ENCODE measurements at places on chromosomes 16 and 17.

DNA sequence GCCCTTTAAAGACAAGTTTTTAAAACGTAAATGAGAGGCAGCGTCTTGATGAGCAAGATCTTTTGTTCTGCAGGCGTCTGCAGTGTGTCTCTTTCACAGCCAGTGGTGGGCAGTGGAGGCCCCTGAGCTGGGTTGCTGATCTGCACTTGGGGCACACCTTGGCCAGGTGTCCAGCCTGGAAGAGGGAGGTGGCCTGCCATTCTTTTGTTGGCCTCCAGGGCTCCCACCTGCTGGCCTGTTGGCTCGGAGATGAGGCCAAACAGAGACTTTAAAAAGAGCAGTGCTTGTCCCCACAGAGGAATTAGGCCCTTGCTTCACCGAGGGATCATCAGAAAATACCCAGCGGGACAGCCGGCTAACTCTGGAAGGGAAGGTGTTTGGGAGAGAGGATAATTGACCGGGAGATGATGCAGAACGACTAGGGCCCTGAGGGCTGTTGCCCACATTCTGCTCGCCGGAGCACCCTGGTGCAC lies 145.9 kb upstream of the PLCG2 start:
- DNase-seq: no peak

DNA sequence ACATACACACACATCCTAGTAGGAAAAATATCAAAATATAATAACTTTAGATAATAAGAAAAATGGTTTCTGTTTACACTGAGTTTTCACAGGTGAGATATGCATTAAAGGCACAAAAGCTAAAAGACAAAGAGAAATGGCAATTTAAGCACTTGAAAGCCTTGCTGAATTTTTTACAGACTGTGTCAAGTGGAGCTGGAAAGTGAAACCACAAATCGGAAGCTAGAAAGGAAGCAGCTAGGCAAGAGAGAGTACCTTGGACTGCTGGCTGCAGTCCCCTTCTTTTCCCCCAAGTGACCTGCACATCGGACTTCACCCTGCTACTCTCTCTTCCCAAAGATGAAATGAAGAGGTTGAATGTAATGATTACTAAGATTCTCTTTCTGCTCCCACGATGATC lies 135.1 kb downstream of the CDH13 start:
- DNase-seq: no peak

GRCh38 chr17:76152591-76152990 lies 11.5 kb upstream of the FOXJ1 start:
- DNase-seq: no peak

- DNase-seq: no peak
Measured at GRCh38 chr16:56669005-56669839, at the start of gene MT1H. Gene MT1H, plus strand, starts transcription at chr16:56669814. Its CDS starts 71 bp downstream, at chr16:56669885.

DNA sequence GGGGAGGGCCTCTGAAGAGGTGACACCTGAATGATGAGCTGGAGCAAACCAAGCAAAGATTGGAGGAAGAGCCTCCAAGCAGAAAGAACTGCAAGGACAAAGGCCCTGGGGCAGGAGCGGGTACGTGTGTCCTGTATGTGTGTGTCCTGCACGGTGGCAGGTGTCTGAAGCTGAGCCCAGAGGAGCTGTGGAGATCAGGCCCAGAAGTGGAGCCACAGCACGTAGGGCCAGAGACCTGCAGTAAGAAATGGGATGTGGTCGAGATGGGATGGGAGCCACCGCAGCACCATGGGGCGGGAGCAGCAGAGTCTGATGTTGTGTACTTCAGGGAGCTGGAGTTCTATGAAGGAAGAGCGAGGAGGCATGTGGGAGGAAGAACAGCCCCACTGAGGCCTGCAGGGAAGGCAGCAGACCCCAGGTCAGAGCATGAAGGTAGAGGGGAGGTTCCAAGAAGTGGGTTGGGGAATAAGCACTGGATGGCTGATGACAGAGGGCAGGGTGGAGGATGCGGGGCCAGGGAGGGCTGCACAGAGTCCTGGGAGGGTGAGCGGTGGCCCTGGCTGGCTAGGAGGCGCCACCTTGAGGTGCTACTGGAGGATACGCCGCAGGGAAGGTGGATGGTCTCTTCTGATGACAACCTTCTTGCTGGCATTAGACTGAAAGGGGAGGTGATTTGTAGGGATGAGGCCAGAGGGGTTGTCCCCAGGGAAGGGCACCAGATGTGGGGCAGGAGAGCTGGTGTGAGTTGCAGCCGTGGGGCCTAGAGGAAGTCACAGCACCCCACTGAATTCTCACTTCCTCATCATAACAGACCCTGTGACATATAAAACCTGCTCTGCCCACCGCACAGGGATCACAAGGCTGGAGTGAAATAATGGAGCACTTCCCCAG lies 10.6 kb upstream of the CETP start:
- DNase-seq: no peak

- DNase-seq: no peak
Measured at GRCh38 chr16:4244254-4245076, 2.6 kb upstream of the SRL start.

GRCh38 chr17:47776330-47777197 lies 43.5 kb downstream of the TBX21 start:
- DNase-seq: no peak

DNA sequence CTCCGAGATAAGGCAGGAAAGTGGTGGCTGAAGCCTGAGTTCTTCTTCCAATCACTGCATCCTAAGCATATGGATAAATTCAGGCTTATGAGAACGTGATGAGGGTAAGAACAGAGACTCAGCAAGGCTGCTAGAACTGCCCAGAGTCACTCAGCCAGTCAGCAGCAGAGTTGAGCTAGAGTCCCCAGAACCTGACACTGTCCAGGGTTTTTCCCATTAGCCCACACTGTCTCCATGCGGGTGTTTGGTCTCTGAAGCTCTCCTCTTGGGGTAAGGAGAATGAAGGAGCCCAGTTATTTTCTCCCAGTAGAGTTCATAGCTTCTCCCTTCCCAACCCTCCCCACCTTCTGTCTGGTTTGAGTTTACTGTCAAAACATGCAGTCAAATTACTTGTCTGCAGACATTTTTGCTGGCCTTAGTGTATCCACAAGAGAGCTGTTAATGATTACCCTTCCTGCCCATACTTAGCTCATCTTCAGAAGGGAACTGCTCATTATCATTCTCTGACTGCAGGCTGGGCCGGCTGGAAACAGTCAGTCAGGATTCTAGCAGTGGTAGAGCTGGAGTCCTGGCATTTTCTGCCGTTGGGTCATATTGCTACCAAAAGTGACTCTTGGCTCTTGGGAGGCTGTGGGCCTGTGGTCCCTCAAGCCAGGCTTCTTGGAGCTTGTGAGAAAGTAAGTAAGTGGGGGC lies 460.0 kb downstream of the HS3ST3B1 start:
- no peak for DNase-seq

DNA sequence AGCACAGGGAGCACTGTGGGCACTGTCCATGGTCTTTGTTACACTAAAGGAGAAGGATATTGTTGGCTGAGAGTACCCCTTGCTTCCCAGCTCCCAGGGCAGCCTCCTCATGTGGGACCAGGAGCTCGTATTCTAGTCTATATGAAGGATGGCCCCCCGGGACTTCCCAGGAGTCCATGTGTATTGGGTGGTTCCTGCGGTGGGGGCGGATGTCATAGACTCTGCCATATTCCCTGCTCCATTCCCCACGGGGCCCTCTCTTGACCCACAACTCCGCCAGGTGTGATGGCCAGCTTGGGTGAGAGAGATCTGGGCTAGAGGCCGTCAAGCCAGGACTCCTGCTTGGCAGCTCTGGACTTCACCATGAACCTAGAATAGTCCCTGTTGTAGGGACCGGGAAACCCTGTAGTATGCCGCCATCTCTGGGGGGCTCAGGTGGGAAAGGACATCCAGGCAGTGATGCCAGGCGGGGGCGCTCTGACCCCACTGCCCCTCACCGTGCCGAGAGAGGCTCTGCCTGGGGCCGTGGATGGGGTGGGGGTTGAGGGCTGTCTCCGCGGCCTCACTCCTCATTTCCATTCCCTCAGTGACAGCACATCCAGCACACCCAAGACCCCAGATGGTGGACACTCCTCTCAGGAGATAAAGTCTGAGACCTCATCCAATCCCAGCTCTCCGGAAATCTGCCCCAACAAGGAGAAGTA lies 37.8 kb downstream of the OR1D5 start:
- no peak for DNase-seq

DNA sequence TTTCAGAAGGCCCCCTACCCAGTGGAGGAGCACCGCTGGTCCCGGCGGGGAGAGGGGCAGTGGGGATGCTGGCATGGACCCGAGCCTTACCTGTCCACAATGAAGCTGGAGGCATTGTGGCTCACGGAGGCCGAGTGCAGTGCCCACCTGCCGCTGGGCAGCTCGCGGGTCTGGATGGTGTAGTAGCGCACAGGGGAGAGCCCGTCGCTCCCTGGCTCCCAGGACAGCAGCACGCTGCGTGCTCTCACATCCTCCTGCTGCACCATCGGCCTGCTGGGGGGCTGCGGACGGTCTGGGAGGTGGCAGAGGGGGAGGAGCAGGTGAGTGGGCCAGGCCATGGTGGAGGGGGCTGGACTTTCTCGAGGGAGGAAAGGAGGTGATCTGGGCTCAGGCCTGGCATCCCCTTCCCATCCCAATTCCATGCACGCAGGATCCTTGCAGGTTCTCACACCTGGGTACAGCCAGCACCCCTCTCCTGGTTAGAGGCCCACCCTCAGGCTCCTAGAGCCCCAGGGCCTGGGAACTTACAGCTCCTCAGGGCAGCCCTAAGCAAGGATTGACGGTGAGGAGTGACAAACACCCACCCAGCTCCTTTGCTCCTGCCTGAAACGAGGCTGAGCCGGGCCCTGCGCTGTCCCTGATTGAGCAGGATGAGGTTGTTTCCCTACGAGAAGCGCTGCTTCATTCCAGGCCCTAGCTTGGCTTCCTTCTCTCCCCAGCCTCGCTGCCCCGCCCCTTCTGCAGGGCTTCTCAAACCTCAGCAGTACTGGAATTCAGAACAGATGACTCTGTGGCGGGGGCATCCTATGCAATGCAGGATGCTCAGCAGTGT lies 76.2 kb upstream of the CDC42EP4 start:
- DNase-seq: no peak

- peak; percentile 18 for DNase-seq
Measured at GRCh38 chr17:45311760-45312476, 4.9 kb downstream of the MAP3K14 start.

GRCh38 chr17:38333635-38334295 lies 10.0 kb downstream of the GPR179 start:
- DNase-seq: no peak

GRCh38 chr17:63850401-63850800 lies 7.9 kb upstream of the SMARCD2 start:
- no peak for DNase-seq

GRCh38 chr17:65509032-65509431 lies 52.4 kb downstream of the AXIN2 start:
- DNase-seq: no peak

GRCh38 chr17:45800816-45801215 lies 16.7 kb downstream of the CRHR1 start:
- no peak for DNase-seq

DNA sequence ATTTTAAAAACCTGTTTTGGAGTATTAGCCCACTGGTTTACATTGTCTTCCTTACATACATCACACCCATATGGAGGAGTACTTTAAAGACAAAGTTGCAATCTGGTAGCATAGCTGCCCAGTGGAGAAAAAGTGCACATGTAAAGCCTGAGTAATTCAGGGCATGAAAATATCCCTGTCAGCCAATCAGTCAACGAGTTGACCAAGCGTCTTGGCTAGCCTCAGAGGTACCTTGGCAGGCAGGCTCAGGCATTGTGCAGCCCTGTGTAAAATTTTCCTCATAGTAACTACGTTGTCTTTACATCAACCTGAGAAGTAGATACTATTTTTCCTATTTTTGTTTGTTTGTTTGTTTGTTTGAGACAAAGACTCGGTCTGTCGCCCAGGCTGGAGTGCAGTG lies 339.0 kb downstream of the CDH13 start:
- DNase-seq: no peak

GRCh38 chr17:50661795-50662391 lies 27.2 kb downstream of the ABCC3 start:
- no peak for DNase-seq

DNA sequence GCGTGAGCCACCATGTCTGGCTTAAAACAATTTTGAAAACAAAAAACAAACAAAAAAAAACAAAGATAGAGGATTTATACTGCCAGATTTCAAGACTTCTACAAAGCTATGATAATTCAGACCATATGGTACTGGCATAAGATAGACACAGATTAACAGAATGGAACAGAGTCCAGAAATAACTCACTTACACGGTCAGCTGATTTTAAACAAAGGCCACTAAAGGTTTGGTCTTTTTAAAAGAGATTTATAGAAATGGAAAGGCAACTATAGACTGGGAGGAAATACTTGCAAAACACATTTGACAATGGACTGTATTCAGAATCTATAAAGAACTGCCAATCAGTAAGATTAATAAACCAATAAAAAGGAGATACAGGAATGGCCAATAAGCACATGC lies 48.6 kb upstream of the MNT start:
- no peak for DNase-seq

- no peak for DNase-seq
Measured at GRCh38 chr16:472199-472504, 46.7 kb downstream of the RAB11FIP3 start.

DNA sequence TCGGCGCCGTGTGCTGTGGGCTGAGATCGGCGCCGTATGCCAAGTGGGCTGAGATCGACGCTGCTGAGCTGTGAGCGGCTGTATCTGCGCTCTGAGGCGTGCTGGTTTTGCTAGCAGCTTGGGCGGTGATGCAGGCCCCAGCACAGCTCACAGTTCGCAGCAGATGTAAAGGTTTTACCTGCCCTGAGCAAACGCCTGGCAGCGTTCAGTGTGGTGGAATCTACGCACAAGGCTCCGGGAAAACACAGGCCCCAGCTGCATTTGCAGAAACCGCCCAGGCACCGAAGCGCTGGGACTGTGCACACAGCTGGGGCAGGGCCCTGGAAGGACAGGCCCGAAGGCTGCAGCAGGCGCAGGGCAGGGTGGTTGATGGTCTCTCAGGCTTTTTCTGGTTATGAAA lies 8.0 kb upstream of the ZNF469 start:
- DNase-seq: no peak

DNA sequence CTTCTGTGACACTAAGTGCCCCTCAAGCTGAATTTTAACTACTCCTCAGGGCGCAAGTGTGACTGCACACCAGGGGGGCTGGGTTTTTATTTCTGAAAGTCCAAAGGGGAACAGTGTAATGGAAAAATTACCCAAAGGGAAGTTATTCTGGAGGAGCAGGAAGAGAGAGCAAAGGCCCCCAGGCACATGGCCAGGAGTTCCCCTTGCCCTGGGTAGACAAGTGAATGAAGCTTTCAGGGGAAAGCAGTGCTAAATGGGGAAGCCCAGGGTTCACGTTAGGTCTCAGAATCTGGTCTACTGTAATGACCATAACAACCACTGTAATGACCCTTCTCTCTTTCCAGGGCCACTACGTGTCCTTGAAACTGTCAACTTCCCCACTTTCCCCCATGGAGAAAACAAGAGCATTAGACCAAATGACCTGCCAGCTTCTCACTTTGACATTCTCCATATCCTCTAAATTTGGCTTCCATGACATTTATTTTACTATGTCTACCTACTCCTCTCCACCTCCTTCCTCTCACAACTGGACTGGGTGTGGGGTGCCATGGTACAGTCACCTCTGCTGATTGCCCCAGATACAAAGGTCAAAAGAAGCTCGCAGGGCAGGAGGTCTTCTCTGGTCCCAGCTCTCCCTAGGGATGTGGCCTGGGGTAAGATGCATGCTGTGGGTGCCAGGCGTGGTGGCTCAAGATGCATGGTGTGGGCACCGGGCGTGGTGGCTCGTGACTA lies 34.1 kb upstream of the MMP2 start:
- no peak for DNase-seq

GRCh38 chr17:7351665-7352502 lies at the start of gene KCTD11:
Gene KCTD11, plus strand, starts transcription at chr17:7352162.
- DNase-seq: peak; percentile 38
